ENCODE measurements at places on chromosomes 2 and 18. TPM values are rescaled to one million over a fixed set of nuclear protein-coding genes. Genes with fewer than 3 reads are reported as not detected.
A peak's percentile ranks its signal among the peaks of the same experiment; 100 is the strongest.

DNA sequence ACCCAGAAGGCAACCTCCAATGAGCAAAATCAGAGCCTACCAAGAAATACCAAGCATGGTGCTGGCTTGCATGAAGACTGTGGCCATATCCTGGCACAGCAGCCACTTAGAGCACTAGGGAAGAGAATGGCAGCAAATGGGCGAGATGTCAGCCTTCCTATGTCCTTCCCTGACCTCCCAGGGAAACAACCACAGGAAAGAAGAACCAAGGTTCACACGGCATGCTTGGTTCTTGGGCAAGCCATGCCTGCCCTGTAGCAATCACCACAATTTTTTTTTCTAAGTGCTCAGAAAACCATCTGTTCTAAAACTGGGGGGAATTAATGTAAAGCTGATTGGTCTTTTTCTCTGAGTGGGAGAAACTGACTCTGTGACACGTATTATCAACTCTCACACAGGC, 27.8 kb downstream of the GALNT14 start:
- DNase-seq: no peak
- no peaks in the 10 kb centered on the region for H3K36me3 ChIP-seq
- H3K4me1 ChIP-seq: no peaks in the 10 kb centered on the region
- peaks cover 13% of the 10 kb centered on the region for H3K27me3 ChIP-seq
- H3K27ac ChIP-seq: no peak overlapping the region

Gene BOK
- 39.3 TPM for total RNA-seq

Gene RTN4
- 170 TPM for total RNA-seq

- H3K27ac ChIP-seq: peak overlapping the region; percentile 81
- H3K4me1 ChIP-seq: peaks cover 43% of the 10 kb centered on the region
- no peaks in the 10 kb centered on the region for H3K27me3 ChIP-seq
- peaks cover 9% of the 10 kb centered on the region for H3K36me3 ChIP-seq
These were observed 15.9 kb downstream of the C2orf74 start for GRCh38 chr2:61177727-61178549.

Gene WIPF1
- total RNA-seq: 0.29 TPM

GRCh38 chr2:237081596-237081995, 4.1 kb upstream of the COPS8 start:
- peaks cover 7% of the 10 kb centered on the region for H3K4me1 ChIP-seq
- H3K4me3 ChIP-seq: no peak overlapping the region
- no peaks in the 10 kb centered on the region for H3K36me3 ChIP-seq
- H3K27ac ChIP-seq: no peak overlapping the region

- no peaks in the 10 kb centered on the region for H3K36me3 ChIP-seq
- H3K27ac ChIP-seq: no peak overlapping the region
- H3K4me3 ChIP-seq: no peak overlapping the region
- no peaks in the 10 kb centered on the region for H3K27me3 ChIP-seq
These were observed 16.2 kb upstream of the DGKD start for GRCh38 chr2:233338046-233338445.

Gene SLC4A5
- 0.40 TPM for total RNA-seq

Gene THSD7B
- under 0.01 TPM for total RNA-seq

DNA sequence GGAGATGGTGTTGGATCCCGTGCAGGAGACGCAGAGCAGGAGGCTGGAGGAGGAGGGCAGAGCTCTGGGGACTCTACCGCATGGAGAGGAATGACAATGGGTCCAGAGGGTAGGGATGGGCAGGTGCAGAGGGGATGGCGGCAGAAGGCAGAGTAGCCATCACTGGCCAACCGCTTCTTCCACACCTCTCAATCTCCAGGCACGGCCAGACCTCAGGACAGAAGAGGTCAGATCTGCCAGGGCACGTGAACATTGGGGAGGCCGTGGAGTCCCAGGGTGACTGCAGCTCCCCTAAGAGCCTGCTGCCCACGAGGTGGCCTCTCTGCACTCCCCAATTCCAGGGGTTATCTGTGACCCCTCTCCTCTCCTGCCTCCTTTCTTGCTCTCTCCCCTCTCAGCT, 162.7 kb upstream of the HDAC4 start:
- no peaks in the 10 kb centered on the region for H3K4me1 ChIP-seq
- no peak overlapping the region for H3K27ac ChIP-seq
- DNase-seq: no peak
- peaks cover 97% of the 10 kb centered on the region for H3K27me3 ChIP-seq
- no peaks in the 10 kb centered on the region for H3K36me3 ChIP-seq
- no peak overlapping the region for H3K4me3 ChIP-seq

Gene ANKRD30BL
- total RNA-seq: not detected

DNA sequence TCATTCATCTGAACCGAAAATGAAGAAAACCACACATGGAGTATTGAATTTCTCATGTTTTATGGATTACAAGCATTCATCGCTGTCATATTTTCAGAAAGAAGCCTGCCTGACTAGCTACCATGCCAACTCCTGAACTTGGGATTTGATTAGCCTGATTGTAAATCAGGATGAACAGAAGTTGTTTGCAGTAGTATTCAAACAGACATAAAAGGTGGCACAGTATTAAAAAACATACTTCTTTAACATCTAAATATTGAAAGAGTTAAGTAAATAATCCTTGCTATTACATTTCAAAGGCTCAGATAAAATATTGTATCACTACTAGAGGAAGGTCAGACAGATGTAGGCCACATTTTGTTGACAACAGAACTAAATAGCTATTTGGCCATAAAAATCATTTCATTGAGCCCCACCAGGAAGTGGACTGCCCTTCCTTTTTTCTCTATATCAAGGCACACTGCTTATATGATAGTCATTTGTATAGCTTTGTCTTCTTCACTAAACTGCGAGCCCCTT, 21.6 kb downstream of the SLC38A11 start:
- H3K27me3 ChIP-seq: 0 out of 2 replicates have a peak, but pooled peaks cover 7% of the 10 kb centered on the region
- no peaks in the 10 kb centered on the region for H3K36me3 ChIP-seq
- no peaks in the 10 kb centered on the region for H3K4me1 ChIP-seq
- H3K4me3 ChIP-seq: no peak overlapping the region
- no peak overlapping the region for H3K27ac ChIP-seq

Gene PXDN
- total RNA-seq: 125 TPM
